ENCODE measurements at places on chromosomes 11 and 22.

- no peak for DNase-seq
Observed at GRCh38 chr11:15865212-15865987, 490.9 kb downstream of the SOX6 start.

DNA sequence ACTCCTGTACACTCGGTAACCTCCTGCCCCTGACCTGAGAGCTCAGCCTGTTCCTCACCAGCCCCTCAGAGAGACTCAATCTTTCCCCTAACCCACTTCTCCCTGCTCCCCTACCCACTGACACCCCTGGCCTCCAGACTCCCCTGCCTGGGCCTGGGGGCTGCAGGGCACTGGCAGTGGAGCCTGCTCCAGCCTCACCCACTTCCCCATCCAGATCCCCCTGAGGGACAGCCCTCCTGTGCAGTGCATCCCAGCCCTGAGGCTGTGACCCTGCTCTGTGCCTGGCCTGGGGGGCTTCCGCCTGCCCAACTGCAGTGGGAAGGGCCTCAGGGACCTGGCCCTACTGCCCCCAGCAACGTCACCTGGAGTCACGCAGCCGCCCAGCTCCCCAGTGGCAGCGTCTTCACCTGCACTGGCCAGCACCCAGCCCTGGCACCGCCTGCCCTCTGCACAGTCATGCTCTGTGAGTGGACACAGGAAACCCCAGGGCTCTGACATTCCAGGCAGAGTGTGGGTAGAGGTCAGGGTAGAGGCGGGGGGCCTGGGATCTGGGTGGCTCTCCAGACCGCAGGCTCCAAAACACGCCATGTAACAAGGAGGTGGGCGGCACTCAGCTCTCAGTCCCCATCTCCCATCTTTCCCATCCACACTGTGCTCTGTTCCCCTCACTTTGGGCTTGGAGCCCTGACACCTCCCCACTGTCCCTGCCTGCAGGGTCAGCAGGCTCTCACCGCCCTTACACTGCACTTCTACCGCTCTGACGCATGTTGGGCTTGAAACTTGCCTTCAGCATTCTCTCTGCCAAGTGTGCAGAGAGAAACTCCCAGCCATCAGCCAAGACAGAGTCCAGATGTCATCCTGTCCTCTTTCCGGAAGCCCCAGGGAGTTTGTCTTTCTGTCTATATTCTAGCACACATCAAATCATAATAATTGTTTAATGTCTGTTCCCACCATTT is 5.1 kb downstream of the VSIG10L2 start:
- no peak for DNase-seq

- DNase-seq = no peak
Observed at GRCh38 chr11:44606472-44606871, 41.0 kb downstream of the CD82 start.

DNA sequence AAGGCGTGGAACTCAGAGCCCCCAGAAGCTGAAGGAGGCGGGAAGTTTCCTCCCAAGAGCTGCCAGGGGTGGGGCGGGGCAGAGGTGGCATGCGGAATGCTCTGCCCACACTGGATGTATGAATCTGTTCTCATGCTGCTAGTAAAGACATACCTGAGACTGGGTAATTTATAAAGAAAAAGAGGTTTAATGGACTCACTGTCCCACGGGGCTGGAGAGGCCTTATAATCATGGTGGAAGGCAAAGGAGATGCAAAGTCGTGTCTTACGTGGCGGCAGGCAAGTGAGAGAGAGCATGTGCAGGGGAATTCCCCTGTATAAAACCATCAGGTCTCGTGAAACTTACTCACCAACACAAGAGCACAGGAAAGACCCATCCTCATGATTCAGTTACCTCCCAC is 57.6 kb downstream of the SMIM38 start:
- DNase-seq = peak; percentile 45

GRCh38 chr11:72238492-72239312 is 5.3 kb downstream of the PHOX2A start:
- DNase-seq = no peak

DNA sequence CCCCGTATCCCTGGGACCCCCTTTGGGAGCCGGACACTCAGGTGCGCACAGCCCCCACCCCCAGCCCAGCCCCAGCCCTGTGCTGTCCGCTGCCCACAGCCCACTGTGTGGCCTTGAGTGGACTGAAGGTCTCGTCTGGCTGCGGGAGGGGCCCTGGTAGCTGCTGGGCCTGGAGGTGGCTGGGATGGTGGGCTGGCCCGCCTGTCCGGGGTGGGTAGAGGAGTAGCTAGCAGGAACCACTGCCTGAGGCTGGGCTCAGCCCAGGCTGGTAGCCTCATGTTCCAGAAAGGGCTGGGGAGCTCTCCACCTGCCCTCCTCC is 4.6 kb upstream of the MUC6 start:
- no peak for DNase-seq
